ENCODE measurements at places on chromosomes 4 and X.

GRCh38 chr4:150224896-150225591 lies 146.8 kb downstream of the DCLK2 start:
- DNase-seq = no peak

GRCh38 chr4:165784672-165785071 lies 88.4 kb upstream of the TLL1 start:
- no peak for DNase-seq

GRCh38 chrX:48816014-48816810 lies 10.1 kb upstream of the ERAS start:
- no peak for DNase-seq

DNA sequence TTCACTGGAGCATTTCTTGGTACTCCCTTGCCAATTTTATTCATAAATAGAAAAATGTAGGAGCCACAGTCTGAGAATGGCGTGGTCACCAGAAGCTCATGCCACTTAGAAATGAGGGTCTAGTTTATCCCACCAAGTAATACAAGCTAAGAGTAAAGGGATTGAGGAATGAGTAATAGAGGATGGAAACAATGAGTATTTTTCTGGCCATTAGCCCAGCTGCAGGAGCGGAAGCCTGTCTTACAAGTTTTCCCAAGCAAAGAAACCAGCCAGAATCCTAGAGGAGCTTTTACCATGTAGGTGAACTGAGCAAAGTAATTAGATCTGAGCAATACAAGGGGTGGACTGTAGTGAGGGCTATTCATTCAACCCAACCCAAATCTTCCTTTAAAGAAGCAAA lies 160.7 kb upstream of the NPY2R start:
- DNase-seq = no peak

DNA sequence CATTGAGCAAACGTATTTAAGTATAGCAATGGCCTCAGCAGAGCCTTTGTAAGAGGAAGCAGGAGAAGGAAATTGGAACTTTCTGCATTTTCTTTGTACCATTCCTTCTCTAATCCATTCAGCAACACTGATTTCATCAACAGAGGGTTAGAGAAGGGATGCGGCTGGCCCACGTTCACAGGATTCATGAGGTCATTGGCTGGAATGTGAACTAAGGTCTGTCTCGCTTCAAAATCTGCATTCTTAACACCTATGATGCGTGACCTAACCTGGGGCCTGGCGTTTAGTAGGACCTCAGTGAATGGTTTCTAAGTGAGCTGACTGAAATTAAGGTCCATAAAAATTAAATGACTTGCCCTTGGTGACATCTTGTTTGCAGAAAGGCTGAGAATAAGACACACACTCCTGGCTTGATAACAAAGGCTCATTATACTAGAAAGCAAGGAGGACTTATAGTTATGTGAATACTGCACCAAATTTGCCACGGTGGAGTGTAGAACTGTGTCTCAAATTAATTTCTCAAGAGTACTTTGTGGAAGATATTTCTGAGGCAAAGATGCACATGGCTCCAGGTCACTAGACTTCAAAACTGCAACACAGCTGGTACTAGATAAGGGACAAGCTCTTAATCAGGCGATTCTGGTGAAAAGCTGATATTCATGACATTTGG lies 25.4 kb downstream of the FGFBP1 start:
- DNase-seq = no peak

DNA sequence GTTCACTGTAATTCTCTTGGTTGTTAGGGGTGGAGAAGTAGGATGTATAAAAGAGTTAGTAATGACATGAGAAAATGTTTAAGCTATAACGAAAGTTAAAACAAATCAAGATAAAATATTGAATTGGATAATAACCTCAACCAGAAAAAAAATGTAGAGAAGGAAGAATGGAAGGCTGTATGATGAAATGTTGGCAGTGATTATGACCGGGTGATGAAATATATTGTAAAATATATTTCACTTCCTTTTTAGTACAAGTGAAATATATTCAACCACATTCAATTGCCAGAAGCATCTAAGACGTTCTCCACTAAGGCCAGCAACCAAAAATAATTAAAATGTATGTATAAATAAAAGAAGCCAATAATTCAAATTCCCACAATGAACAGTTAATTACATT lies 309.3 kb upstream of the FGF13 start:
- no peak for DNase-seq

DNA sequence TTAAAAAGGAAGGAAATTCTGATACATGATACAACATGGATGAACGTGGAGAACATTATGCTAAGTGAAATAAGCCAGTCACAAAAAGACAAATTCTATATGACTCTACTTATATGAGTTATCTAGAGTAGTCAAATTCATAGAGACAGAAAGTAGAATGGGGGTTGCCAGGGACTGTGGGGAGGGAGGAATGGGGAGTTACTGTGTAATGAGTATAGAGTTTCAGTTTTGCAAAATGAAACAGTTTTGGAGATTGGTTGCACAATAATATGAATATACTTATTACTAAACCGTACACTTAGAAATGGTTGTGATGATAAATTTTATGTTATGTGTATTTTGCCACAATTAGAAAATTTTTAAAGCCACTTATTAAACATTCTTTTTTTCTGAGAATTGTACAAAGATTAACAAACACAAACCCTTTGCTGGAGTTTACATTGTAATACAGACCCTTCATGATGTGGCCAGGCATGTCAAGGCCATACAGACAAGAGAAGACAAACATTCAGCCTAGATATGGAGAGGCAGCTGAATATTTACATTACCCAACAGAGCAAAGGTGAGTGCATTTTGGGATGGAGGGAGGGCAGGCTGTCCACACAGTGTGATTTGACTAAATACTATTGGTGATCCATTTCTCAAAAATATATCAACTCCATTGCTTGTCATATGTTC lies 21.2 kb upstream of the GPC3 start:
- DNase-seq = no peak

DNA sequence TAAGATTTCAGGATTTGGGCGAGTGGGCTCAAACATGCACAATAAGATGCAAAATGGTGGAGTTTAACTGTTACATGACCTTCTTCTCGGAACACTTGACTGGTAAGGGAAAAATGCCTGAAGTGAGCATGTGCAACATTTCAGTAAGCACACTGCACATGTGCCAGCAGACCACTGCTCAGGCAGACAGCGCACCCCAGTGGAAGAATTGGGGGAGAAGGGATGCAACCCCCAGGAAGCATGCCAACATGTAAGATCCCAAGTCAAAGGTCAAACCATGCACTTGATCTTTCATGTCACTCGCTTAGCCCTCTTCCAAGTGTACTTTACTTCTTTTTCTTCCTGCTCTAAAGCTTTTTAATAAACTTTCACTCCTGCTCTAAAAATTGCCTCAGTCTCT lies 256.3 kb downstream of the CENPC start:
- no peak for DNase-seq

- no peak for DNase-seq
Observed at GRCh38 chr4:184940500-184940899, 77.8 kb upstream of the HELT start.

- no peak for DNase-seq
Observed at GRCh38 chrX:154986826-154987575, 35.5 kb downstream of the F8 start.

DNA sequence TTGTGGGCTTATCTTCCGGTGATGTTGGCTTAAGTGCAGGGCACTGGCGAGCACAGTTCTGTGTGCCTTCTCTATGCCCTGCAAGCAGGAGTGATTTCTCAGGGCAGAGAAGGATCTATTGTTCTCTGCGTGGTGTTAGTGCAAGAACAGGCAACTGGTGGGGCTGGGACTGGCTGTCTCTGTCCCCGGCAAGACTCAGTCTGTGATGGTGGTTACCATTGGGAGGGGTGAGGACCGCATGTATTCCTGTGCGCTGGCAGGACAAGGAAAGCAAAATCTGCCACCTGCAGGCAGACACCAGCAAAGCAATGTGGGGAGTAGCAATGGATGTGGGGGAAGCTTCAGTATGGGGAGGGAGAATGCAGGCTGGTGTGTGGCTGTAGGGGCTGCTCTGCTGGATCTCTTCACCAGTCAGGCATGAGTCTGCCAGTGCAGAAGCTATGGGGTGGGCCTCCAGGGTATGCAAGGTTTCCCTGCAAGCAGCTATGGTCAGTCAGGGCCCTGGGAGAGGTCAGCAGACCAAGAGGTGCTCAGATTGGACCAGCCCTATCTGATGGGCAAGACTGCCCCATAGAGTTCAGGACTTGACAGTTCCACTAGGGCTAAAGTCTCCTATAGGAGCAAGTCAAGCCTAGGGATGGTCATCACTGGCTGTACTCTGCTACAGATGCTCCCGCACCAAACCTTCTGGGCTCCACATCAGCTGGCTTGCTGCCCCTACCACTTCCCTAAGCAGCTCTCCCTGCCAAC lies 16.8 kb downstream of the PF4 start:
- DNase-seq = no peak

DNA sequence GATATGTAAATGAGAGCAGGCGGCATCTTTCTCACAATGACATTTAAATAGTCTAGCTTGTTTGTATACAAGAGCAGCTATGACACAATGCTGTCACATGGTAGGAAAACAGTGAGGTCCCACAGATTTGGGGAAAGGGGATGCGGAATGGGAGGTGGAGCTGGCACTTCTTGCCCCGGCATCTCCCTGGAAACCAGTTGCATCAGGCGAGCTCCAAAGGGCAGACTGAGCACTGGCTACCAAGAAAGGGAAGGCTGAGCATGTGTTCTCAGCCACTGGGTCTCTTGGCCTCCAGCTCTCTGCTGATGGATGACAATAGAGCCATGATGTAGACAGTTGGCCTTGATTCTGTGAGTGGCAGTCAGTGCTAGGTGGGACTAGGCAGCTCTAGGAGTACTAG lies 109.0 kb downstream of the UCHL1 start:
- no peak for DNase-seq

DNA sequence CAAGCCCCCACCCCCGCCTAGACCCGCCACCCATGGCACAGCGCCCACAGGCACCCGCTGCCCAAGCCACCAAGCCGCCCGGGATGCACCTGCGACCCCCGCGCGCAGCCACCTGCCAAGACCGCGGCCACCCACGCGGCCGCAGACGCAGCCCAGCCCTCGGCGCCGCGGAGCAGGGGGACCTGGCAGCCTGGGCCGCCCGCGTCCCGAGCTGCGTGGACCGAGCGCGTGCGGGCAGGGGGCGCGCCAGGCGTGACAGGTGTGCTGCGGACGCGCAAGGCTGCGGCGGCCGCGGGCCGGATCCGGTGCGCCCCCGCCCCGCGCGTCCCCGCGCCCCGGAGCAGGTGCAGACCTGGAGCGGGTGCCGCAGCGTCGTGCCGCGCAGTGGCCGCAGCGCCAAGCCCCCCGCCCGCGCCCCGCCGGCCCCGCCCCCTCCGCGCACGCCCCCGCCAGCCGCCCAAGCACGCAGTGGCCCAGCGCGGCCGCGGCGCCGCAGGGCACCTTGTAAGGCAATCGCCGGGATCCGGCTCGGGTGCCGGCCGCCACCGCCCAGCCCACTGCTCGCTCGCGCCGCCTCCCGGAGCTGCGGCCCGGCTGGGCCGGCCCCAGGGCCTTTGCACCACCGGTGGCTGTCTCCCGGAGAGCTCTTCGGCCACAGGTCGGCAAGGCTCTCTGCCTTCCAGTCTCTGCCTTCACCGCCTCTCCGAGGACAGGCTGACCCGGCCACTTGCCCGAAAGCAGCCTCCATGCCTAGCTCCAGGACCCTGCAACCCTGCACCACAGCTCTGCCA lies at the start of gene PNCK:
Gene PNCK, minus strand, starts transcription at position 386 of the 791 bp plus-strand sequence. CDS start 737 bp downstream, outside the sequence.
- DNase-seq = no peak

DNA sequence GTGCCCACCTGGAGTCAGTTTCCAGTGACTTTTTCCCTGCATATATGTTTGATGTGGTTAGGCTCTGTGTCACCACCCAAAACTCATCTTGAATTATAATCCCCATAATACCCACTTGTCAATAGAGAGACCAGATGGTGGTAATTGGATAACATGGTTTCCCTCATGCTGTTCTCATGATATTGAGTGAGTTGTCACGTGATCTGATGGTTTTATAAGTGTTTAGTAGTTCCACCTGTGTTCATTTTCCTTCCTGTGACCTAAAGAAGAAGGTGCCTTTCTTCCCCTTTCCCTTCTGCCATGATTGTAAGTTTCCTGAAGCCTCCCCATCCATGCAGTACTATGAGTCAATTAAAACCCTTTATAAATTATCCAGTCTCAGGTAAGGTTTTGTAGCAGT lies 740.9 kb downstream of the ARAP2 start:
- DNase-seq = no peak

GRCh38 chr4:61300266-61300844 lies 100.2 kb downstream of the ADGRL3 start:
- DNase-seq = no peak

DNA sequence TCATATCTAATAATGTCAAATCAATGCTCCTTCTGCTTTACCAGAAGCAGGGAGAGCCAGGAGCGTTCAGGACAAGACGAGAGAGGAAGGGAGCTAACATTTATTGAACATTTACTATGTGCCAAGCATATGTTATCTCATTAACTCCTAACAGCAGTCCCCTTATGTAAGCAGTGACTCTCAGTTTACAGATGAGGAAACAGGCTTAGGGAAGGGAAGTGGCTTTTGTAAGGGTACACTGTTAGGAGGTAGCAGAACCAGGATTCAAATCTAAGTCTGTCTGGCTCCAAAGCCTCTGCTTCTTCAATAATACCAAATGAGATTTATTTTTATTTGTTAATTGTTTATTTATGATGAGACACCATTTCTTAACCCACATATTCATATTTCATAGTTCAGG lies 2.6 kb upstream of the STARD8 start:
- DNase-seq = no peak

Measured in stimulated activated CD4-positive, alpha-beta T cell treated with anti-CD3 and anti-CD28 coated beads, Interleukin-2, amount 100 ng/mL, for 4 hours (primary cell).